ENCODE measurements at places on chromosomes 3 and 15.

GRCh38 chr3:9712415-9712814 lies 8.8 kb downstream of the CPNE9 start:
- no peak for DNase-seq

DNA sequence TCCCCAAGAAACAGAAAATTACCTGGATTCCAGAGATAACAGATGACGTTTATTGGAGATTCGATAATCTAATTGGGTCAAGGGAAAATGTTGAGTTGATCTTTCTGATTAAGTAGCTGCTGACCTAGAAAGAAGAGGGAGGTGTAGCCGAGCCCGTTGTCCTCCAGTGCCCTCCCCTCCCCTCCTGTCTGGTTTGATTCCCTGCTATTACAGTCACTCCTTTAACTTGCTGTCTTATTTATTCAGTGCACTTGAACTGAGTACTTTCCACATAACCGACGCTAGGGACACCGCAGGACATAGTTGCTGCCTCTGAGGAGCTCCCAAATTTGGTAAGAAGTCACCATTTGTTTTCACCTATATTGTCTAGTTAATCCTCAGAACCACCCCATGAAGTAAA lies 103.7 kb downstream of the AQP9 start:
- DNase-seq, result no peak

DNA sequence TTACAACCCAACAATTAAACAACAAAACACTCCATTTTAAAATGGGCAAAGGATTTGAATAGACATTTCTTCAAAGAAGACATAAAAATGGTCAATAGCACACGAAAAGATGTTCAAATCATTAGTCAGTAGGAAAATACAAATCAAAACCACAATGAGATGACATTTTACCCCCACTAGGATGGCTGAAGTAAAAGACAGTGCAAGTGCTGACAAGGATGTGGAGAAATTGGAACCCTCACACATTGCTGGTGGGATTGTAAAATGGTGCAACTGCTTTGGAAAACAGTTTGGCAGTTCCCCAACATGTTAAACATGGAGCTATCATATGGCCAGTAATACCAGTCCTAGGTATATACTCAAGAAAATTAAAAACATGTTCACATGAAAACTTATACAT lies 11.6 kb downstream of the GALNT15 start:
- DNase-seq, result no peak

GRCh38 chr3:51968170-51968775 lies 1.0 kb upstream of the PCBP4 start:
- DNase-seq, result peak; percentile 62

GRCh38 chr3:14905055-14905657 lies 42.2 kb upstream of the NR2C2 start:
- DNase-seq, result no peak

GRCh38 chr15:47366884-47367283 lies 350.4 kb upstream of the SEMA6D start:
- no peak for DNase-seq

- DNase-seq, result no peak
Measured at GRCh38 chr3:32249184-32249782, 10.8 kb downstream of the CMTM8 start.

- DNase-seq, result no peak
Measured at GRCh38 chr3:131356006-131356595, 25.5 kb upstream of the NUDT16 start.

GRCh38 chr15:38992506-38992905 lies 427.9 kb upstream of the RASGRP1 start:
- DNase-seq, result no peak
